ENCODE measurements at places on chromosomes 7 and 10.

- DNase-seq, result no peak
Measured at GRCh38 chr7:22277375-22277774, 79.6 kb downstream of the RAPGEF5 start.

GRCh38 chr7:83643739-83644138 is 5.2 kb downstream of the SEMA3E start:
- no peak for DNase-seq

DNA sequence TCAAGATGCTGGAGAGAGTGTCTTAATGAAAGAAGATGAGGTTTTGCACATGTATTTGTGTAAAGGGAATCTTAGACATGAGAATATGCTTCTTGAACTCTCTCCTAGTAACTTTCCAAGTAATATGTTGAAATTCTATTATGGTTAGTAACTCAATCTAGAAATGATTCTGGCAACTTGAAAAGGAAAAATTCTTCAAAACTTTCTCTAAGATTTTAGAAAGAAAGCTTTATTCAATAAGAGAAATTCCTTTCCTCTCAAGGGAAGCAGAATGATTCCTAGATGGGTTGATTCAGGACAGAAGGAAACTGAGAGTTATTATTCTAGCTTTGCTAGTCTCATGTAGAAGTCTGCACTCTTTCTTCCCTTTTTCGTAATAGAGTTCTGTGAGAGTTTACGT is 364.3 kb upstream of the PLXDC2 start:
- no peak for DNase-seq

GRCh38 chr10:122419016-122419415 is 35.4 kb upstream of the ARMS2 start:
- no peak for DNase-seq

GRCh38 chr7:11236680-11237079 is 263.0 kb downstream of the PHF14 start:
- DNase-seq, result no peak

DNA sequence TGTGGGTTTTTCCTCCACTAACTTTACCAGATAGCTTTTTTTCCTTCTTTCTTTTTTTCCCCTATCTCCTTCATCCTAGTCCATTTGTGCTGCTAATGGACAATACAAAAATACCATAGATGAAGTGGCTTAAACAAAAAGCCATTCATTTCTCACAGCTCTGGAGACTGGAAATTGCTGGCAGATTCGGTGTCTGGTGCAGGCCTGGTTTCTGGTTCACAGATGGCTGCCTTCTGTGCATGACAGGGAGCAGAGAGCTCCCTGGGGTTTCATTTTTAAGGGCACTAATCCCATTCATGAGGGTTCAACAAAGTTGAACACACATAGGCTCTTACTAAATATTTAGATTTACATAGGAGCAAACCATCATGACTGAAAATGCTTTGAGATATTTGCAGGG is 467.4 kb downstream of the TYW1 start:
- no peak for DNase-seq

DNA sequence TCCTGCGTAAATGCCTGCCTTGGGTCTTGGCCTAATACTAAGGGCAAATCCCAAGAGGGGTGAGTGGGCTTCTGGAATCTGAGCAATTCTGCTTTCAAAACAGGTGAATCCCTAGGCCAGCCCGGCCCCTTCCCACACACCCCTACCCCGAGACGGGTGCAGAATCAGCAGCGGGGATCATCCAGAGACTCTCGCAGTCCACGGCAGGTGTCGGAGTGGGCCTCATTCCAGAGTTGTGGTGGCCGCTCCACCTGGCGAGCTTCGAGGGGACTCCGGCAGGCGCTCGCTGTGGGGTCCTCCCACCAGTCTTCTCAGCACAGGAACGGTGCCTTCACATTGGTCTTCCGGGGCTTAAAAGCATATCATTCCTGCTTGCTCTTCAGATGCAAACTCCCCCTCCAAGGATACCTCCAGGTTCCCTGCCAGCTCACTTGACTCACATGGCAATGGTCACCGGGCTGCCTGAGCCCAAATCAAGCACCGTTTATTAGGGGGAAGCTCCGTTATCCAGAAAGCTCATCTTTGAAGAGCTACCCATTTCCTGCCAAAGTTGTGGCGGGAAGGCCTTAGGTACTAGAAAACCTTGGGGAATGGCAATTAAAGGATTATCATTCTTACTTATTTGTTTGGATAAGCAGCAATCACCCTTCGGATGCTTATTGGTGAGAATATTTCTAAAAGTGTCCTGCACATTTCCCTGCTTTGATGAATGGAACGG is 67.6 kb downstream of the PRKAG2 start:
- no peak for DNase-seq

DNA sequence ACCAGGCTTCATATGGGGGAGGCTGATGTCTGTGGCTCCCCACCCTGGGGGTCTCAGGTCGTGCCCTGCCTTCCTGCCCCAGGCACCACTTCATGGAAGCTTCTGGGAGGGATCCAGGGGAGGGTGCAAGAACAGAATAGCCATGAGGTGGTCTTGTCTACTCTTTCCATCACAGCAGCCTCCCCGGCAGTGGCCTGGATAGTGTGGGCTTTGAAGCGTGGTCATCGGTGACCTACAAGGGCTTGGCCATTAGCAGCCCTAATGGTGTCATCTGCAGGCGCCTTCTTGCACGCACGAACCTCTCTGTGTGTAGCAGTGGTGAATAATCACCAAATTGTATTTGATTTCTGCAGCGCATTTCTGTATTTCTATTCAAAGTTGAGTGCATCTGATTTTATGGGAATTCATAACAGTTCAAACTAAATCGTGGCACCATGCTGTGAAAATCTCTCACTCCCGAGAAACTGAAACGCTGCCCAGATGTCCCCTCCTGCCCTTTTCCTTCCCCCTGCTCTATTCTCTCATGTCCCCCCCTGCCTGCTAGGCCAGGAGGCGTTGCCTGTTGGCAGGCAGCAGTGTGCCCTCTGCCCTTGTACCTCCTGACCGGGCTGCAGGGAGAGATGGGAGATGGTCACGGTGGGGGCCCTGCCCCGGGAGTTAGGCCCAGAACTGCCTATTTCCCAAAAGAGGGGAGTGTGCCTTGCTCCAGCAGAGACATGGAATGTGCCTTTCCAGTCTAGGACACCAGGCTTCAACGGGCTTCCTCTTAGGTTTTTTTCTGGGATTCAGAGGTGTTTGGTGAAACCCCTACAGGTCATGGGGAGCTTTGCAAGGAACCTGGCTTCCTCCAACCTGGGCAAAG is 34.8 kb downstream of the CDH23 start:
- no peak for DNase-seq

GRCh38 chr10:114870486-114870885 is 48.9 kb downstream of the FHIP2A start:
- no peak for DNase-seq

- no peak for DNase-seq
Measured at GRCh38 chr10:130425169-130425568, 289.0 kb downstream of the GLRX3 start.

DNA sequence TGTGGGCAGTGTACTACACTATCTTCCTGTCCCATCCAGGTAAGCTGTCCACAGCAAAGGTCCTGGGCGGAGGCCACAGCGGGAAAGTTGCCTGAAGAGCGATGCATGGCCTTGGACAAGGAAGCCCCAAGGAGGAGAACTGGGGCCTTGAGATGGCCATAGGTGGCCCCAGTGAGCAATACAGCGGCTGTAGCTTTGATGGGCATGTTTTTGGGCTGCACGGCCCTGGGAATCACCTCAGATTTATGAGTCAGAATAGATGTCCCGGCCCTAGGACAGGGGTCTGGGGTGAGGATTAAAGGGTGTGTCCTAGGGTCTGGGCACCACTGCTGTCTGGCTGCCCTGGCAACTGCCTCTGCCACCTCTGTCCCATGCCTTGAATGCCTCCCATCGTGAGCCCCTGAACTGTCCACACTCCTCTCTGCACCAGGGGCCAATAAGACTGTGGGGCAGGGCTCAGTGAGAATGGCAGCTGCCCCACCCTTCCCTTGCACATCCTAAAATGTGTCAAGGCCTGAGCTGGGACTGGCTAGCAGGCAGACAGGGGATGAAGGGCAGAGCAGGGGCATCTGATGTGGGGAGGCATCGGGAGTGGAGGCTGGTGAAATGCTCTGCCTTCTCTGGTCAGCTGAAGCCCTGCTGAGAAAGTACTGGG is 9.4 kb upstream of the IRF5 start:
- no peak for DNase-seq

DNA sequence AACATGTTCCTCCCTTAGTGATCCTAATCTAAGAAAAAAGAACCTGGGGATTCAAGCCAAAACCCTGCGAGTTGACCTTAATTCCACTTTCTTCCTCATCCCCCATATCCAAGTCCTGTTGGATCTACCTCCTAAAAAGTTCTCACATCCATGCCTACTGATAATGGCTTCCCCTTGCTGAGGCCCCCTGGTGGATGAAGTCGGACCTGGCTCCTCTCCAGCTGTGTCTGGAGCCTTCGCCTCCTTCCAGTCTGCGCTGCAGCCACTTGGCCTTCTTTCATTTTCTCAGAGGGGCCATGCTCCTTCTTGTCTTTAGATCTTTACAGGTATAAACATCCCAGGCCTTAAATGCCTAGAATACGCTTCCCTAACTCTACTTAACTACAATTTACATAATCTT is 8.1 kb downstream of the PDE1C start:
- DNase-seq, result no peak

DNA sequence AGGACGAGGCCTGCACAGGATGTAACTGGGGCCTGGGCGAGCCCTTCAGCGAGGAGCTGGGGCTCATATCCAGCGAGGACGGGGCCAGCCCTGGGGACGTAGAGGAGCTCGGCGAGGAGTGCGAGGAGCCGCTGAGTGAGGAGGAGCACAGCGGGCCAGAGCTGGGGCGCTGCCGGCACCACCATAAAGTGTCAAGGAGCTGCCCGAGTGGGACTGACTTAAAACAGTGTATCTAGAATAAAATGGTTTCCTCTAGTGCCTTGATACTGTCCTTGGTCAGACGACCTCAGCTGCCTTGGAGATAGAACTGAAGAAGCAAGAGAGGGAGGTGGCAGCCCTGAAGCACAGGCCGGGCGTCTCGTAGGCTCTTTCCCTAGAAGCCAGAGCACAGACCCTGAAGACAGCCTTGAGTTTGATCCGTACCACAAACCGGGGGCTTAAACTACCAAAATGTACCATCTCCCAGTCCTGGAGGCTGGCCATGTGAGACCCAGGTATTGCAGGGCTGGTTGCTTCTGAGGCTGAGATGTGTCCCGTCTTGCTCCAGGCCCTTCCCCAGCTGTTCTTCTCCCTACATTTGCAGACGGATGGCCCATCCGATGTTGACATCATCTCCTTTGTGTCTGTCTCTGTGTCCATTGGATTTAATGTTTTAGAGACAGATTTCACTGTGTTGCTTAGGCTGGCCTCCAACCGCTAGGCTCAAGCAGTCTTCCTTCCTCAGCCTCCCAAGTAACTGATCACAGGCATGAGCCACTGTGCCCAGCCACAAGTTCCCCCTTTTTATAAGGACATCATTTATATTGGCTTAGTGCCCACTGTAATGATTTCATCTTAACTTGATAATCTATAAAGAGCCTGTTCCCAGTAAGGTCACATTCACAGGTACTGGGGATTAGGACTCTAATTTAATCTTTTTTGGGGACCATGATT is 35.8 kb downstream of the DNAJB6 start:
- no peak for DNase-seq

DNA sequence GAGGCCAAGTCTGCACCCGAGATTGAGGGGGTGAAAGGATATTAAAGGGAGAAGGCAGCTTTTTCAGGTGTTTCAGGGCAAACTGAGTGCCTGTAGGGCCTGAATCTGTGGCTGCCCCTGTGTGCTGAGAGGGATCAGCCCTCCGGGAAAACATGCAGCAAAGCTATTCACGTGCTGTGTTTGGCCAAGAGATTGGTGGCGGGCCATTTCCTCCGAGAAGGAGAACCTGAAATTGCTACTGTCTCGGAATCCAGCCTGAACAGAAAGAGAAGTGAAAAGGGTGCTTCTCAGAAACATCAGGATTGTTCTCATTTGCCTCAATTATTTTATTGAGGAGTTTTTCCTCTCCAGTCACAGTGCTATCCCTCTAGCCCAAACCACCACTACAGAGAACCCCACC is 16.0 kb downstream of the GIMAP5 start:
- no peak for DNase-seq

GRCh38 chr7:123348690-123349089 is 148.9 kb upstream of the SLC13A1 start:
- no peak for DNase-seq

DNA sequence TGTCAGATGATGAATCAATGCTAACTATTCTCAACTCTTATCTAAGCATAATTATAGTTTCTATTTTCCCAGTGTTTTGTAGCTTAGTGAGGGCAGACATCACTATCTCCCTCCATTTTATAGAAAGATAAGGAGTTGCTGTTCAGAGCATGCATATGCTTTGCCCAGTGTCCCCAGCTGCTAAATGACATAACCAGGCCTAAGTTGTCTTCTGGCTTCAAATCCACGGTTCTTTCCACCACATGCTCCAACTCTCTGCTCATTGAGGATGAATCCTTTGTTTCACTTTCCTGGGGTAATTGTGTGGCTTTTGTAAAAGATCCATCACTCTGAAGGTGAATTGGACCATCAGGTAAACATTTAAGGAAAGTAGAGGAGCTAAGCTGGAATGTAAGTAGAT is 134.0 kb downstream of the SNX10 start:
- no peak for DNase-seq

DNA sequence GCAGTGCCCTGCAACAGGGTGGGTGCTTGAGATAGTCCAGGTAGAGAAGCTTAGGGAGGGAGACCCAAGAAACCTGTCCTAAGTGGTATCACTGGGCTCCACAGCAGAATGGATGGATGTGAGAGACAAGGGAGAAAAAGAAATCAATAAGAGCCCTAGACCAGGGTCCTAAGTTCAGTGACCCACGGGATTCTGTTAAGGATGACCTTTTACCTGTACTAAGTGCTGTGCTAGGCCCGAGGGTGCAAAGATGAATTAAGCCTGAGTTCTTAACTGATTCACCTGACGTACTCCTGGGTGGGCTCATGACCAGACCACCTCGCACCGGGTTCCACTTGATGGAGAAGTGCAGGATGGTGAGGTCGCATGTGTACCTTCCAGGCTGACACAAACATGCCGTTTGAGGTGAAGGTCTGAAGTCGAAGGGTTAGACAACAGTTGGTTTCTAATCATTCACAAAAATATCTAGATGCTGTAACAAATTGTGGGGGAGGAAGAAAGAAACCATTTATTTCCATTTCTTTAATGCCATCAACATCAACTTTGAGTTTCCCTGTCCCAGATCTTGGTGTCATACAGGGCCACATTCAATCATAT is 166.5 kb downstream of the HERPUD2 start:
- no peak for DNase-seq

- DNase-seq, result no peak
Measured at GRCh38 chr10:101986624-101986971, 69.4 kb downstream of the ARMH3 start.

Measured in activated T-helper 1 cell treated with anti-CD3 and anti-CD28 coated beads, Interleukin-2, amount 50 U/mL, for 16 hours (primary cell).